ENCODE measurements at places on chromosomes 13 and 19. TPM values are rescaled to one million over a fixed set of nuclear protein-coding genes. Genes with fewer than 3 reads are reported as not detected.

GRCh38 chr13:33911521-33911920, 93.6 kb downstream of the RFC3 start:
- no peak overlapping the region for H3K27ac ChIP-seq
- DNase-seq: no peak
- H3K4me3 ChIP-seq: no peak overlapping the region
- H3K27me3 ChIP-seq: no peaks in the 10 kb centered on the region

- H3K27me3 ChIP-seq: no peaks in the 10 kb centered on the region
- H3K4me3 ChIP-seq: peak overlapping the region; percentile 93
- H3K4me1 ChIP-seq: 0 out of 2 replicates have a peak, but pooled peaks cover 4% of the 10 kb centered on the region
- H3K27ac ChIP-seq: peak overlapping the region; percentile 74
Measured at GRCh38 chr19:36771261-36772231, 1.1 kb downstream of the ZNF850 start.

DNA sequence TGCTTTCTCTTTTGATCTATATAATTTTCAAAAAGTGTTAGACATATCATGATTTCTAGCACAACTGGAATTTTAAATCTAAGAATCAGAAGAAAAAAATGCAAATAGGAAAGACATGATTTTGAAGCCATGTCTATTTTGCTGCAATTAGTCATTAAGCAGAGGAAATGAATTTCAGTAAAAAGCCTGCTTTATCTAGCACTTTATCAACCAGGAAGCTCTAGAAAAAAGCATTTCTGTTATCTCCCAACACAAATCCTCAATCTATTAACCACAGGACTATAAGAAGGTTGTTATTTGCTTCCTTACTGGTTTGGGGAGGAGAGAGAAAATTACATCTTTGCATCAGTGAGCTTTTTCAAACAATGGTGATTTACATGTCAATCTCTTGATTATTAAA, 716.7 kb downstream of the DIAPH3 start:
- no peaks in the 10 kb centered on the region for H3K36me3 ChIP-seq
- no peaks in the 10 kb centered on the region for H3K27me3 ChIP-seq
- H3K4me1 ChIP-seq: no peaks in the 10 kb centered on the region
- H3K4me3 ChIP-seq: no peak overlapping the region

DNA sequence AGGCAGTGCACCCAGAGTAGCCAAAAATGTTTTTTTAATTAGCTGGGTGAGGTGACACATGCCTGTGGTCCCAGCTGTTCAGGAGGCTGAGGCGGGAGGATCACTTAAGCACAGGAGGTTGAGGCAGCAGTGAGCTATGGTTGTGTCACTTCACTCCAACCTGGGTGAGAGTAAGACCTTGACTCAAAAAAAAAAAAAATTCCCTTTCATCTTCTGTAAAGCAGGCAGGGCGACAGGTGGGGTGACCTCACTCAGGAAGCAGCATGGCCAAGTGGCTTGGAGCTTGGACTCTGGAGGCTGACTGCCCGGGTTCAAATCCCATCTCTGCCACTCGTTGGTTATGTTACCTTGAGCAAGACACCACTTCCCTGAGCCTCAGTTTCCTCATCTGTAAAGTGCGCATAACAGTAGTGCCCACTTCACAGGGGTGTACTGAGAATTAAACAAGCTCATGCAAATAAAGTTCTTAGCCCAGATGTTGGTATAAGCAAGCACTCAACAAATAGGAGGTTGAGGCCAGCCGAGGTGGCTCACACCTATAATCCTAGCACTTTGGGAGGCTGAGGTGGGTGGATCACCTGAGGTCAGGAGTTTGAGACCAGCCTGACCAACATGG, 48.3 kb downstream of the MAP4K1 start:
- H3K27me3 ChIP-seq: 0 out of 2 replicates have a peak, but pooled peaks cover 2% of the 10 kb centered on the region
- no peaks in the 10 kb centered on the region for H3K36me3 ChIP-seq
- peaks cover 3% of the 10 kb centered on the region for H3K4me1 ChIP-seq
- no peak for DNase-seq
- no peak overlapping the region for H3K4me3 ChIP-seq
- H3K27ac ChIP-seq: no peak overlapping the region

DNA sequence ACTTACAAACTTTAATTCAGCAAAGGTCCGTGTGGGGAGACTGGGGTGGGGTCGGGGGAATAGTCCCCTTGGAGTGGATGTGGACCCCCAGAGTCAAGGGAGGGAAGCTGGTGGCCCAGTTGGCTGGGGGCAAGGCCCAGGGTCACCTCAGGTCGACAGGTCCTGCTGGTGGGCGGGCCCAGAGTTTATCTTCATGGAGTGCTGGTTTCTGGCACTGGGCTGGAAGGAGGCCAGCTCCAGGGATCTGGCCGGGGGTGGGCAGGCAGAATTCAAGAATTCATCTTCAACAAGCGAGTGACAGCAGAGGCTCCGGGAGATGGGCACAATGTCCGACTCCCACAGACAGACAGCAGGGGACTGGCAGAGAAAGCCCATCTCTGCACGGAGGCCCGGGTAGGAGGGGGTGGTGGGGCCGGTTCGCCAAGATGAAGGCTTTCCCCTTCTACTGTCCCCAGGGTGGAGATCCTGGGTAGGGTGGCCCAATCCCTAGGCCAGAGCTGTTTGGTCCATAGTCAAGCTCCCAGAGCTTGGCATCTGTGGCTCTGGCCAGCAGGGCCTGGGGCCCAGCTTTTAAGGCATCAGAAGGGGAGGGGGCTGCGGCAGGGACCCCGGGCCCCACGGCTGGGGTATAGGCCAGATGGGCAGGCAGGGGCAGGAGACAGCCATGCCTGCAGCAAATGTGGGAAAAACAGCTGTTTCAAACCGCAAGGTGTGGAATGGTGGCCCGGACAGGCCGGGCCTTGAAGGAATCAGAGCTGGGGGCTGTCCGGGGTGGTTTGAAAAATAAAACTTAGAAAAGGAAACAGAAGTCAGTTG, 622 bp upstream of the FDX2 start:
- H3K36me3 ChIP-seq: peaks cover 20% of the 10 kb centered on the region
- H3K27me3 ChIP-seq: no peaks in the 10 kb centered on the region
- DNase-seq: no peak
- peak overlapping the region; percentile 88 for H3K4me3 ChIP-seq
- H3K27ac ChIP-seq: no peak overlapping the region
- H3K4me1 ChIP-seq: peaks cover 5% of the 10 kb centered on the region

GRCh38 chr13:99471221-99472121, 29.8 kb upstream of the TM9SF2 start:
- DNase-seq: no peak
- no peak overlapping the region for H3K27ac ChIP-seq
- no peaks in the 10 kb centered on the region for H3K36me3 ChIP-seq
- H3K27me3 ChIP-seq: no peaks in the 10 kb centered on the region

DNA sequence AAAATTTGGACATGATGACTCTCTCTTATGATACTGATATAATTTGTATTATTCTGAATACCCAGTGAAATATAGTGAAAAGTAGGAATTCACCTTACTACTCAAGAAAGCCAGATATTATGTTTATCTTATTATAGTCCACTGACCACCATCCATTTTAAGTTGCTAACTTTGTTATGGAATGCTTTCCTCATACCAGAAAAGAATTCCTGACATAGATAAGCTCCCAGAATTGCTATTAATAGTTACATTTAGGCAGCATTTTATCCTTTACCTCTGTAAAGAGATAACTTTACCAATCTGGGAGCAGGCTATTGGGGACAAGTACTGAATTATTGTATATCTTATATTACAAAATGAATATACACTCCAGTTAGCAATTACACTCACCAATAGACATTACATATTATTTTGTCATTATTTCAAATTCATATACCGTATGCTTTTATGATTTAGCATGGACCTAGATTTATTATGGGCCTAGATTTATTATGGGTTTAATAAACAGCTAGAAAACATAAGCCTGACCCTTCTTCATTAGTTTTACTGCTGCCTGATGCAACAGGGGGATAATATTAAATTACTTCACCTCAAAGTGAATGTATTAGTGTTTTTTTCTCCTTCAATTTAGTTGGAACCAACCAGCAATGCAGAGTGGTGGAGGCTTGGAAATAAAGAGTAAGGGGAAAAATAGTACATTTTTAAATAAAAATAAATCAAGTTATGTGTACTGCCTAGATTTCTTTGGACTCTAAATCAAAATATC, 1886.1 kb downstream of the PCDH9 start:
- no peak for DNase-seq
- no peaks in the 10 kb centered on the region for H3K36me3 ChIP-seq
- H3K4me3 ChIP-seq: no peak overlapping the region
- H3K27me3 ChIP-seq: no peaks in the 10 kb centered on the region
- no peaks in the 10 kb centered on the region for H3K4me1 ChIP-seq
- H3K27ac ChIP-seq: no peak overlapping the region

DNA sequence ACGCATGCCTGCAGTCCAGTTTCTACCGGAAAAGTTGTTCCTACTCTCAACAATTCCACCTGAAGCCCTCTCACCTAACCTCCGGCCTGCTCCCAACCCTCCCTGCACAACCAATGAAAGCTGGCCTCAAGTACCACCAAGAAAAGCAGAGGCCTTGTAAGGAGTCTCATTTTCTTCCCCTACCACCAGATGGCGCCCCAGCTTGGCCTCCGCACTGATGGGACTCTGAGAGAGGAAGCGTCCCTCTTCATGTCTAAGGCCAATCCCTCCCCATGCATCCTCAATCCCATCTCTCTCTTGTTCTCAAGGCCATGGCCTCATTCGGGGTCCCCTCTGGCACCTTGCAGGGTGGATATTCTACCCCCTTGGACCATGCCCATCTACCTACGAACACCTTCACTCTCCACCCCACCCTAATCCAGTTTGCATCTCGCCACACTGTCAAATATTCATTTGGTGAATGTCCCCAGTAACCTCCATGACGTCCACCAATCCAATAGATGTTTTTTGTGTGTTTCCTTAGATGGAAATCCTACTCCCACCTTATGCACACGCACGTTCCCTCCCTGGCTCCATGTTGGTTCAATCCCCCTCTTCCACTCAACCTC, 412.8 kb downstream of the ZNF536 start:
- no peaks in the 10 kb centered on the region for H3K4me1 ChIP-seq
- no peak for DNase-seq
- H3K36me3 ChIP-seq: no peaks in the 10 kb centered on the region
- H3K27ac ChIP-seq: no peak overlapping the region
- H3K27me3 ChIP-seq: no peaks in the 10 kb centered on the region

DNA sequence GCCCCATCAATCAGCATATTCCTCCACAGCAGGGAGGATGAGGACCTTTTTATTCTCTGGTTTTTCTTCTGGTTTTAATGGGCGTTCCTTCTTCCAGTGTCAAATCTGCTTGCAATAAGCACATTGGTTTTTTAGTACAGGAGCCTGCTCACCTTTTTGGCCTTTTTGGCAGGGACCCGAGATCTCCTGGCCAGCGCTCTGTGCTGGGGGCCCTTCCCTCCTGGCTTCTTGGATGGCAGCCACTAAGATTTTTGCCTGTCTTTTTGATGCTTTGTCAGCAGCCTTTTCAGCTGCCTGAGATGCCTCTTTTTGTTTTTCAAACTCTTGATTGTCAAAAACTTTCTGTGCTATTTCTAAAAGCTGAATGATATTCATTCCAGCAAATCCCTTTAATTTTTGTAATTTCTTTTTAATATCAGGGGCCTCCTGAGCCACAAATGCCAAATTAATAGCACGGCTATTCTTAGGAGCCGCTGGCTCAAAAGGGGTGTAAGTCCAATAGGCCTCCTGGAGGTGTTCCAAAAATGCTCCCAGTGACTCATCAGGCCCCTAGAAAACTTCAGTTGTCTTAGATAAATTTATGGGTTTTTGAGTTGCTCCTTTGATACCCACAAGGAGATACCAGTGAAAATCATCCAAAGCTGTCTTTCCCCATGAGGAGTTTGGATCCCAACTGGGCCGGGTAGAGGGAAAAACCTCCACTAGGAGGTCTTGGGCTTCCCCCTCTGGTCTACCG, 73.0 kb downstream of the ZNF100 start:
- H3K27ac ChIP-seq: no peak overlapping the region
- H3K36me3 ChIP-seq: no peaks in the 10 kb centered on the region
- H3K27me3 ChIP-seq: no peaks in the 10 kb centered on the region
- DNase-seq: no peak
- H3K4me3 ChIP-seq: no peak overlapping the region
- no peaks in the 10 kb centered on the region for H3K4me1 ChIP-seq

GRCh38 chr19:39890755-39891551, 43.5 kb downstream of the FCGBP start:
- no peaks in the 10 kb centered on the region for H3K4me1 ChIP-seq
- no peaks in the 10 kb centered on the region for H3K27me3 ChIP-seq
- no peak overlapping the region for H3K27ac ChIP-seq
- no peak for DNase-seq

RGCC gene
- polyA plus RNA-seq: 5.6 TPM

AKT1S1 gene
- 13.4 TPM for polyA plus RNA-seq

APLP1 gene
- polyA plus RNA-seq: 1.2 TPM

All from GM12878 (cell line).